ENCODE measurements at places on chromosomes 1 and 21.

DNA sequence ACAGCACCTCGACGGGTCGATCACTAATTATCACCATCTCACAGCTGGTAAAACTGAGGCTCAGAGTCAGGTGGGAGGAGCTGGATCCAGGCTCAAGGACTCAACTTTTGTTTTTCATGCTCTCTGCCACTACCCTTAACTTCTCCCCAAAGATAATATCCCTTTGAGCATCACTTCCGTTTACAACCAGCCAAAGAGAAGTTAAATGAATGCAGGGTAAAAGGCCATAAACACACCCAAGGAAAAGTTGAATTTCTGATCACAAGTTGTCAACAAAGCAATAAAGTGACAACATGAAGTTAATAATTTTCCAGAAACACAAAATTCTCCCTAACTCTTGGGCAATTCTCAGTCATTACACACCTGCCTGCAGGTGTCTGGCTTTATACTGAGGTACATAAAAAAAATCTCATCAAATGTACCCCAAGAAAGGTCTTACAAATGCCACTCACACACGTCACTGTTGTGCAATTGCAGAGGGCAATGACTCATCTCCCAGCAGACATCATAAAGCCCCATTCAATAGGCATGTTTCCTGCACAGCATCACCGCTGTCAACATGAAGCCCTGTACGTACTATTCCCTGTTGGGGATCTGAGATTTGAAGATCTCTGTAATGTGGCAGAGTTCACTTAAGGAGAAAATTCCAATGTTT lies 3.4 kb downstream of the OR2T11 start:
- DNase-seq: no peak

- DNase-seq: no peak
Measured at GRCh38 chr1:20551945-20552727, at the start of gene FAM43B. FAM43B (plus strand) TSS chr1:20552573; CDS start chr1:20552974, 401 bp downstream.

- DNase-seq: no peak
Measured at GRCh38 chr1:160415696-160416290, 15.4 kb downstream of the VANGL2 start.

DNA sequence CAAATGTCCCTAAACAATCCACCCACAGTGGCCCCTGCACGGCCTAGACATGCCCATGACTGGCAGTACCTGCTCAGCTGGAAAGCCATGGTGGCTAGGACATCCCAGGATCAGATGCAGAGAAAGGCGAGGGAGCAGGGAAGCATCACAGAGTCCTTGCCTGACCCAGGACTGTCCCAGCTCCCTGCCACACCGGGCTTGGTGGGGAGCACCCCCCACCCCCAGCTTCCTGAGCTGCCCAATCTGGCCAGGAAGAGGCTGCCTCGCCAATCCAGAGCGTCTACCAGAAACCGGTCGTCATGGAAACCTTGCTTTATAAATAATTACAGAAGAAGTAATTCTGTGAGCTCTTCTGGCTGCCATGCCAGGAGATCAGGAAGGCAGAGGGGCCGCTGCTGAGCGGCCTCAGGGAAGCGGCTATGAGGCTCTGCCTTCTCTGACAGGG lies 34.8 kb downstream of the ACOT7 start:
- DNase-seq: peak; percentile 69

DNA sequence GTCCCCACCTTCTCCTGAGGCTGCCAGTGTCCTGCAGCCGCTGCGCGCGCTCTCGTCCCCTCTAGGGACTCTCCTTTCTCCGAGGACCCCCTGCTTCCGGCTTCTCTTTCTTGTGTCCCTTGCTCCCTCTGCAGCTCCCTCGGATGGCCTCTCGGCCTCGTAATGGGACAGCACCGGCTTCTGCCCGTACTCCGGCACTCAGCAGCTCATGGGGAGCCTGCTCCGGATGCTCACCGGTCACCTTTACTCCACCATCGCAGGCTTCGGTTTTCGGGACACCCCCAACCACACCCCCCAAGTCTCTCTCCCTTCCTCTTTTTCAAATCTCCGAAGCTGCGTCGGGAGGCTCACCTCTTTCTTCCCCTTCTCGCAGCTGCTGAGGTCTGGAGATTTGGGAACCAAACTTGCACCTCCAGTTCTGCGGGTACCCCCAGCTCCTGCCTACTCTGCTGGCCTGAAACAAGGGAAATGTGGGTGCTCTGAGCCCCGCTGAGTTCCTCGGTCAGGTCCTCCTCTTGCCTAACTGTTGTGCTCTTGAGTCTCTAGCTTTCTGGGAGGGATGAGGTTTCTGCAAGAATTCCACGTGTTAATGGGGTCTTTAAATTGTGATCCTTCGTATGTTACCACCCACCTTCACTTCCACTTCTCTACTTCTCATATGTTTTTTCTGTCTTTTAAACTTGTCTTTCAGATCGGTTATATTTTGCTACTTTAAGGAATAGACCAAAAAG lies 930 bp downstream of the CDC14A start:
- peak; percentile 75 for DNase-seq

GRCh38 chr1:179046808-179047635 lies 21.3 kb downstream of the FAM20B start:
- DNase-seq: no peak

GRCh38 chr1:12185036-12185917 lies 18.5 kb downstream of the TNFRSF1B start:
- DNase-seq: no peak
